Stimulated activated CD4-positive, alpha-beta T cell treated with anti-CD3 and anti-CD28 coated beads, Interleukin-12 subunit alpha, Interleukin-12 subunit beta, amount 100 ng/mL, for 24 hours (primary cell): ENCODE measurements at places on chromosomes 13 and 19.
A peak's percentile ranks its signal among the peaks of the same experiment; 100 is the strongest.

DNA sequence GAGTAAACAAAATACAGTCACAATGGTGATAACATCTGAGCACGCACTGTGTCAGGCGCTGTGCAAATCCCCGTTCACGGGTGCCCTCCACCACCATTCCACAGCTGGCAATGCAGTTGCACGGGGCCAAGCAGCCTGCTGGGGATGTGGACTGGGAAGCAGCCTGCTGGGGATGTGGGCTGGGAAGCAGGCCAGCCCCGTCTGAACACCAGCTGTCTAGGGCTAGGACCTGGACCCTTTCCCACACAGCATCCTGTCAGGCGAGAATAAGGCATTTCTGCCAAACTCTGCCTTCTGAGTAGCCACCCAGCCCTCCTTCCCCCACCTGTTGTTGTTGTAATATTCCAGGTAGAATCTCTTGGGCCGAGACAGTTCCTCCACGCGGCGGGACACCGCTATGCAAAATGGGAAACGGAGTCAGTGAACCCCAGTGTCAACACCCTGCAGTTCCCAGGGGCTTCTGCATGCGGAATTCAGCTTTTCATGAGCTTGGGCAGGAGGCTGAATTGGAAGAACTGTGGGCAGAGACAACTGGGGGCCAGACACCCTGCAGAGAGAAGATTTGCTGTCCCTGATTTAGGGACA, 27.8 kb upstream of the MIER2 start:
- DNase-seq = no peak

- DNase-seq = no peak
These were observed 1.1 kb downstream of the SUPT5H start for GRCh38 chr19:39446365-39447084.

- peak; percentile 47 for DNase-seq
These were observed 38.9 kb upstream of the KATNAL1 start for GRCh38 chr13:30346153-30346788.

DNA sequence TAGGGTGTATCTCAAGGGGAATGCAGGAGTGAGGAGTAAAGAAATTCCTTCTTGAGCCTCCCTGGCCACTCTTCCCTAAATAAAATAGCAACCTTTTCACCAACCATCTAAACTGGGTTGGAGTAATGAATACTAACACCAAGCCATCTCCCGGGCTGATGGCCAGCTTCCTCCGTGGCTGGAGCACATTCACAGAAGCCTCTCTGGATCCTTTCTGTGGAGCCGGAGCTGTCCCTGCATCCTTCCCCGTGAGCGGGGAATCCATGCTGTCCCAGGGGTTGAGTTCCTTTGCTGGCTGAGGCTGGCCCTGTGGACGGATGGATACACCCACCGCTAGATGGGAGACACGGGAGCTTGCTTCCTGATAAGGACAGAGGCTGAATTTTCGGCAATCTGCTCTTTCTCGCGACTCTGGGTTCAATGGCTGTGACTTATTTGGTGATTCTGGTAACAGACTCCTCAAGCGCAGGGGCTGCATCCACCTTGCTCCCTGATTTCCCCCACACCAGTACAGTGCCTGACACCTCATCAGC, 370.3 kb downstream of the ZNF536 start:
- DNase-seq = no peak

DNA sequence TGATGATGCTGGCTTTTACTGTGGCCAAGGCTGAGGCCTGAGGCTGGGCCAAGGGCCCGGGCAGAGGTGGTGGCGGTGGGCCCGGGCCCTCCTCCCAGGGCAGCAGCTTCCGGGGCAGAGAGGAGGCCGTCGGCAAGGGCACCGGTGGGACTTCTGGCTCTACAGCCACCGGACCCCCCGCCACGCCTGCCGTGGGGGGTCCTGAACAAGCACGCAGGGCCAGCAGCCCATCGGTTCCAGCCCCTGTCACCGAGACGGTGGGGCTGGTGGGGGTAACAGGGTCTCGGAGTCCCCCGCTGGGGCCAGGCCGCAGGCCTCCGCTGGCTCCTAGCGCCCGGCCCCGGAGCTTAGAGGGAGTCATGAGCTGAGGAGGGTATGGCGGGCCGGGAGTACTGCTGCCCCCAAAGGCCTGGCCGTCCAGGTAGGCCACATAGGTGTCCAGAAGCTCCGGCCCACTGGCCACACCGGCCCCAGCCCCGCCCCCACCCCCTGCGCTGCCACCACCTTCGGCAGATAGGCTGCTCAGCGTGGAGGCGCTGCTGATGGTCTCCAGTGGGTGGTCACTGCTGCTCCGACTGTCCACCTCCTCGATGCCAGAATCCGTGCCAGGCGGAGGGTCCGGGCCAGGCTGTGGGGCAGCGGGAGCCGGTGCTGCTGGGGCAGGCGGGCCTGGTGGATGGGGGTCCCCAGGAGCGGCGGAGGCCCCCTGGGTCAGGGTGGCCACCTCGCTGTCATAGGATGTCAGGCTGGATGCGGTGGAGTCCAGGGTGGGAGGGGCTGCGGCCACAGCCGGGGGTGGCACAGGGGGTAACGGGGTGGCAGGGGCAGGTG, 17.3 kb downstream of the C19orf81 start:
- DNase-seq = no peak

- no peak for DNase-seq
These were observed 6.9 kb downstream of the F10 start for GRCh38 chr13:113129480-113129879.

DNA sequence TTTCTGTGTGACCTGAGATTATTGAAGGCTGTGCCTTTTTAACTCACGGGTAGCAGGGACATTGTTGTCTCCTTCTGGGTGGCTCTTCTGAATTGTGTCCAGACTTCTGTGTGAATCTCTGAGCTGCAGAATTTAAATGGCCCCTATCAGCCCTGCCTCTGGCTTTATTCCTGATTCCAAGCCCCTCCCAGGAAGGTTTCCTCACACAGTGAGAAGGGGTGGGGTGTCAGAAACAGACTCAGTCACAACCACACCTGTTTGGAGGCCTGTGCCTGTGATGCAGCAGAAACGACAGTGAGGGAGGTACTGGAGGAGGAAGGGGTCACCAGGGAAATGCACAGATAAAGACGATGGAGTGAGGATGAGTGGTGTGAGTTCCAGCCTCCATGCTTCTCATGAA, at the start of gene CLC:
Gene CLC, minus strand, starts transcription at position 139 of the 400 bp plus-strand sequence. Its CDS starts 77 bp downstream, at position 62.
- DNase-seq = no peak

- no peak for DNase-seq
These were observed 34.2 kb downstream of the GJA3 start for GRCh38 chr13:20126541-20127261.

- no peak for DNase-seq
These were observed 24.0 kb upstream of the ZNF850 start for GRCh38 chr19:36796714-36796992.

GRCh38 chr13:110468986-110469495, 92.5 kb downstream of the RAB20 start:
- DNase-seq = no peak

- DNase-seq = no peak
These were observed 81.1 kb downstream of the COL4A1 start for GRCh38 chr13:110225609-110226574.

DNA sequence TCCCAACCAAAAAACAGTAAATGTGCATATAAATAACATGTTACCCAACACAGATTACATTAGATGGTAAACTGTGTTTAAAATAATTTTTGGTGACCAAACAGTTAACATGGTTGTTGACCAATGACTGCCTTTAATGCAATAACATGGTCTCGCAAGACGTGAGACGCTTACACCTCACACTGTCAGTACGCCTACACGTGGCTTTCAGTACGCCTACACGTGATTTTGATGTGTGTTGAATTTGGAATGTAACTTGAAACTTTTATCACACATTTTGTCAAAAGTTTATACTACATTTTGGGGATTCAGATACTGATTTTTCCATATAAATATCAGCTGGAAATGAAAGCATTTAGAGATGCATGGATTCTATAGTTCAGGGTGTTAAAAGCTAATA, 32.0 kb downstream of the SLC7A9 start:
- no peak for DNase-seq

- DNase-seq = no peak
These were observed 7.2 kb downstream of the TFDP1 start for GRCh38 chr13:113591750-113592149.

- no peak for DNase-seq
These were observed 178.0 kb upstream of the MIR17HG start for GRCh38 chr13:91169321-91170050.

- DNase-seq = no peak
These were observed at the start of gene SMIM17 for GRCh38 chr19:56642711-56643459. SMIM17 (plus strand) TSS chr19:56643159; CDS start chr19:56645668, 2,509 bp downstream.

DNA sequence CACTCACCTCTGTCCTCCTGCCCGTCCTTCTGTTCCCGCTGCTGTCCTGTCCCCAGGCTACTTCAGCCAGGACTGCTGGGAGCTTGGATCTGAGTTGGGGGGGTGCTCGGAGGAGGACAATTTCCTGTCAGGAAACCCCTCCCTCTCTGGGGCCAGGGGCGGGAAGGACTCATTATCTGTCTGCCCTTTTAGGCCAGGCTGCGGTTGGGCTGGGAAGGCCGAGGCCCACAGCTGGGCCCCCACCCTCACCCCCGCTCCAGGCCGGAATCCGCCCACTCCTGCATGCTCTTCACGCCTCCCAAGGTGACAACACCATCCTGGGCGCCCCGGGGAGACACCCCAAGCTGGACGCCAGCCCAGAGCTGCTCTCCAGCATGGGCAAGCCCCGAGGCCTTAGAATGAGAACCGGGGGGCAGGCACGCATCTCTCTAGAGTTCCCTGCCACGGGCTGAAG, at the start of gene EXOC3L2:
Gene EXOC3L2, minus strand, starts transcription at position 74 of the 454 bp plus-strand sequence. CDS start 6,362 bp downstream, outside the sequence.
- DNase-seq = no peak

GRCh38 chr19:28221736-28222135, 991.2 kb downstream of the UQCRFS1 start:
- no peak for DNase-seq

DNA sequence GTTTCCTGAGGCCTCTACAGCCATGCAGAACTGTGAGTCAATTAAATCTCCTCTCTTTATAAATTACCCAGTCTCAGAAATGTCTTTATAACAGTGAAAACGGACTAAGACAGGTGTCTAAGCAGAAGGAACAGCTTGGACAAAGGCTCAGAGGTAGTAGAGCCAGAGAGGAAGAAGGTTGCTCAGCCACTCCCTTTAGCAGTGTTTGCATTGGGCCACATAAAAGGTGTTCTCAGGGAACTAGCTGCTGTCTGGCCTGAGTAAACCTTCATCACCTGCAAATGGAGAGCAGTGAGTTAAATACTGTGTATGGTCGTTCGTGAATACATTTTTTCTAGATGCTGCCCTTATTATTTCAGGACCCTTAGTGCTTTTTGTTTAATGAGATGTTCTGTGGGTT, 383.4 kb downstream of the EFNB2 start:
- DNase-seq = no peak

GRCh38 chr19:17114414-17114831, 38.8 kb downstream of the MYO9B start:
- no peak for DNase-seq

GRCh38 chr13:22049384-22049783, 378.5 kb downstream of the FGF9 start:
- DNase-seq = no peak
